ENCODE measurements at places on chromosomes 2 and 18. TPM values are rescaled to one million over a fixed set of nuclear protein-coding genes. Genes with fewer than 3 reads are reported as not detected.

- H3K36me3 ChIP-seq: no peaks in the 10 kb centered on the region
- DNase-seq: no peak
- no peaks in the 10 kb centered on the region for H3K27me3 ChIP-seq
These were observed 635 bp downstream of the SETBP1 start for GRCh38 chr18:44681076-44681970.

DNA sequence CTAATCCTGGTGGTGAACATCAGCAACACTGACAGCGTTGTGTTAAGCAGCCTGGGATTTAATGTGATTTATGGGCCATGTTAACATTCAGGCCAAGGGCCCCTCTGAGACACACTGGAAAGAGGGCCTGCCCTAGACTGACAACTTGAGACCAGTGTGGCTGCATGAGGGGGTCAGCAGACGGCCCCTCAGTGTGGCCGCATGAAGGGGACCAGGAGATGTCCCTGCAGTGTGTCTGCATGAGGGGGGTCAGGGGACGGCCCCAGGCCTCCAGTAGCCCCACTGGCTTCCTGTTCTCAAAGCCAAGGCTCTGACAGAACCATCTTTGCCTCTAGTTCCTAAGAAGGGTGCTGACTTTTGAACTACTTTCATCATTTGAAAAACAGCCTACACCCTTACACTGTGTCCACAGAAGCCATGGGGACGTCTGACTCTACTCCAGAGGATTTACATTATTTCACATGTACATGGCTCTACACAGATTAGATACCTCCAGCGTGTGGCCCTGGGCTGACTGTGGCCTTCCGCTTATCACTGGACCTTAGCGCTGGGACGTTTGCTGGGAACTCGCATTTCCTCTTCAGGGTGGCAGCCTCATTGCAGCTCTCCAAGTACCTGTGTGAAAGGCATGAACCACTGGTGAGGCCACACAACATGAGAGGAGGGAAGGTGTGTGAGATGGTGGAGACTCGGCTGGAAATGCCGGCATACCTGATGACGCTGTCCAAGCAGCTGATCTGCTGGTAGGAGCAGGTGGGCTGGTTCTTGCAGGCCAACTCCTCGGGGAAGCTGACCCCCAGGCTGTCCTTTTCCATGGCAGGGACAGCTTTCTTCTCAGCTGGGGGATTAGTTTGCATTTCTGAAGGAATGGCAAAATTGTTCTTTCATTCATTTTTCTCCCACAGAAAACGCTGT, 18.2 kb upstream of the HES6 start:
- no peaks in the 10 kb centered on the region for H3K27me3 ChIP-seq
- peaks cover 6% of the 10 kb centered on the region for H3K4me1 ChIP-seq
- H3K36me3 ChIP-seq: peaks cover 3% of the 10 kb centered on the region

DNA sequence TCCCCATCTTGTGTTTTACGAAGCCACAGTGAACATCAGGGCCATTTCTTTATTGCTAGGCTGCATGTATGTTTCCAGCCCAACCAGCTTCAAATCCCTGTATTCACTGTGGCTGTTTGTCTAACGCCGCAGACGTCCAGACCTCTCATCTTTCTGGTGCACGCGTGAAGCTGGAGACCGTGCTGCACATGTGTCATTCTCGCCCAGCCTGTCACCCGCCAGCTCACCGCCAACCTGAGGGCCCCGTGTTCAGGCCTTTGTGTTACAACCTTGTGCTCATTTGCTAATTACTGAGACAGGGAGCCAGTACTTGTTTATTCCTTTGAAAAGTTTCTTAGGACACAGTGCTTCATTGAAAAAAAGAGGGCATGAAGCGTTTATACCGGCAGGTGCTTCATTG, 21.4 kb downstream of the SALL3 start:
- no peaks in the 10 kb centered on the region for H3K27me3 ChIP-seq
- H3K27ac ChIP-seq: no peak overlapping the region
- no peaks in the 10 kb centered on the region for H3K4me1 ChIP-seq

DNA sequence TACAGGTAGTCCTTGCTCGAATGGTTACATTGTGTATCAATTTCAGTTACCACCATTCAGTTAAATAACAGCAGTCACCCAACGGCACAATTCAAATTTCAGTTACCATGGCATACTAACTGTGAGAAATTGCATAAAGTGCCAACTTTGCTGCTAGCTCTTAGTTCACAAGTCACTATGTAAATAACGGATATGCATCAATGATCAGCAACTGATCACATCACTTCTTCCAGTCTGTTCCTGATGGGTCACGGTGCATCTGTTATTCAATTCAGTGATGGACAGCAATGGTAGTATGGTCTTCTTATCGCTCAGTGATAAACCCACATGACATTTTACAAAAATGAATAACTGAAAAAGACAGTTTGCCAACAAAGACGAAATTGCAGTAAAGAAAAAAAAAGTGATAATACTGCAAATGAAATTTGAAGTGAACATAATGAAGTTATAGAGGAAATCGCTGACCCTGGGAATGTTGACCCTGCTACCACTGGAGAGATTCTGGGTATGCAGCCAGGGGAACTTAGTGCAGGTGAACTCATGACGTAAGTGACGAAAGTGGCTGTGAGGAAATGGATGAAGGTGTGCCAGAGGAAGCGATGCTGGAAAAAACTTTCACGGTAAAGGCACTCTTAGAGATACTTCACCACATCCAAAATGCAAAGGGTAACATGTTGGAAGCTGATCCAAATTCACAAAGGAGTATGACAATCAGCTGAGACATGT, 25.9 kb upstream of the RAPGEF4 start:
- H3K27me3 ChIP-seq: no peaks in the 10 kb centered on the region
- no peaks in the 10 kb centered on the region for H3K4me1 ChIP-seq
- no peak overlapping the region for H3K27ac ChIP-seq

Gene CCDC141
- 17.8 TPM for total RNA-seq

Gene IL1RL2
- 0.31 TPM for total RNA-seq

Measured in testis (tissue), 5 donors.